Activated CD4-positive, CD25-positive, alpha-beta regulatory T cell treated with anti-CD3 and anti-CD28 coated beads, Interleukin-2, amount 50 U/mL, for 16 hours (primary cell): ENCODE measurements at places on chromosomes 1 and 21.

DNA sequence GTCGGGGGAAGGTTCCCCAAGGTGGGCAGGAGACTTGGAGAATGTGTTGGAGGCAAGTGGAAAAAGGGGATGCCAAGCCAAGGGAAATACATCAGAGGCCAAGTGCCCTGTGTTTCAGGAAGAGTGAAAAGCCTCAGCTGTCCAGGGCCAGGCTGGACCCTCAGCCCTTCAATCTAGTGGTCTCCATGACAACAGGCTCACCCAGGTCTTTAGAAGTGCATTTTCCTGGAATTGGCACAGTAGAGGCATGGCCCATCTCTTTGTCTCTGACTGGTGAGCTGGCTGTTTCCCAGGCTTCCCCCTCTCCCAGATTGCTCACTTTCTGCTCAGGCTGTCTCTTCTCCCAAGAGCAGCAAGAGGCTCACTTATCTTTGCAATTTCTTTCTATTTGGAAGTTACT is 10.4 kb upstream of the RHBG start:
- no peak for DNase-seq

- DNase-seq = no peak
Observed at GRCh38 chr21:14833241-14833640, 231.6 kb downstream of the NRIP1 start.

GRCh38 chr1:115238336-115239147 is 99.5 kb downstream of the NGF start:
- no peak for DNase-seq

DNA sequence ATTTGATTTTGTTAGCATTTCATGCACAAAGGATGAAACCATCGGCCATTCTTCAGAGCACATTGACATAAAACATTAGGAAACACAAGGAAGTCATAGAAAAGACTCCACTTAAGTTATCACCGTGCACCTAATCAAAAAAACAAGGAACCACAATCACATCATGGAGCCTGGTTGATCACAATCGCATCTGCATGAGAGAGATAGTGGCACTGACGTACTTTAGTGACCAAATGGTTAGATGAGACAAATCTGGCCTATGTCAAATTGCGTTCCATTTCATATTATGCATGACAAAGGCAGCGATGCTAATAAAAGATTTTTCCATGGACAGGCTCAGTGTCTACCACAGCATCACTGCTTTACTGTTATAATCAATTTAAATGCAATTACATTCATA is 571.8 kb upstream of the ADGRL2 start:
- DNase-seq = no peak

- DNase-seq = no peak
Observed at GRCh38 chr21:32843561-32843960, 72.0 kb upstream of the PAXBP1 start.

DNA sequence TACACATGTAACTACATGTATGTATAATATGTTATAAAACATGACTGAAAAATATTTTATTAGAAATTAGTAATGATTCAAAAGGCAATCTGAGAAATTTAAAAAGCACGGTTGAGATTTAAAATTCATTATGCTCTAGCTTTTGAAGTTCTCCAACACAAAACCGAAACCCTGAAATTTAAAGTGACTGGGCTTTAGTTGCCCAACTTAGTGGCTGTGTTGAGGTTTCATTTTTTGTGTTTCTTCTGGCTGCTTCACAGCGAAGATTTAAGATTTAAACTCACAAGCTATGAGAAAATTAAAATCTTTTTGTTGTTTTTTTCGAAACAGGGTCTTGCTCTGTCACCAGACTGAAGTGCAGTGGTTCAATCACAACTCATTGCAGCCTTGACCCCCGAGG is 1058.7 kb downstream of the NCAM2 start:
- no peak for DNase-seq

DNA sequence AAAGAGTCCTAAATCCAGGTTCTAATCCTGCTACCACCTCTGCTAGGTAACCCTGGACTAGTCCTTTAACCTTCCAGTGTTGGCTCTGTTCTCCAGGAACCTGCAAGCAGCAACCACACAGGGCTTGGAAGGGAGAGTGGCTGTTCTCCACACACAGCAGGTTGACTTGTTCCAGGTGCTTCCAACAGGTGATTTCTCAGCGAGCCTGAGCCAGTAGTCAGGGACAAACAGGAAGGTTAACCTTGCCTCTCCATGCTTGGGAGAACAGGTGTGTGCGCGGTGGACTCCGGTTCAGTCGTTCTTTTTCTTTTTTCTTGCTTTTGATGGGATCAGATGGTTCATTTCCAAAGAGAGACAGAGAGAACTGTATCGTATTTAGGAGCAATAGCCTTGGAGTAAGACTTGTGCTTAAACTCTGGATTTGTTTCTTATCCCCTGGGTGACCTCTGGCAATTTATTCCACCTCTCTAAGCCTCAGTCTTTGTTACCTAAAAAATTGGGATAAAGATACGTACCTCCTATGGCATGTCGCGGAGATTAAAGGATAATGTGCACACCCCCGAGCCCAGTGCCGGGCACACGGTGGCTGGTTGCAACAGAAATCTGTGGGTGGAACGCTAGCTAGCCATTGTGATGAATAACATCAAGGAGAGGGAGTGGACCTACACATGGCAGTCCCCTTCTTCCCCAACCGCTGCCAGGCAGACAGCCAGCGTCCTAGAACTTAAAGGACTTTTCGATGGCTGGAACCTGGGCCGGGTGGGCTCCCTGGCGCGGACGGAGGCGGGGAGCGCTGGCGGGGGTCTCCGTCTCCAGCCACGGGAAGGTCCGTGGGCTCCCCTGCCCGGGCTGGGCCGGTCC is 583 bp upstream of the CACHD1 start:
- DNase-seq = no peak

DNA sequence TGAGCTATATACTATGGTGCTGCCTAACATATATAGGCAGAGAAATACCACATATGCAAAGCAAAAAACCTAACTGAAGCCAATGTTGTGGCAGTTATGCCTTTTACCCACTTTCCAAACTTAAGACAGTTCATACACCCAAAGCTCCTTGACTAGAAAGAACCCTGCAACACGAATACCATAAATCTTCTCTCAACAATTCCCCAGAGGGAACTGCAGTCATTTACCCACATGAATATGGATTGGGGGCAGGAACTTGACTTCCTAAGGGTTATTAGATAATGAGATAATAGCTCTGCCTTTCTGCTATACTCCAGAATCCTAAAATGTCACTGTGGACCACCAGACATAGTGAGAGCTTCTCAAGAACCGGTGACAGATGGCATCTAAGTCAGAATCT is 2.9 kb upstream of the ASPM start:
- no peak for DNase-seq
